Naive thymus-derived CD4-positive, alpha-beta T cell (primary cell): ENCODE measurements at places on chromosomes 1 and 21. TPM values are rescaled to one million over a fixed set of nuclear protein-coding genes. Genes with fewer than 3 reads are reported as not detected.
A peak's percentile ranks its signal among the peaks of the same experiment; 100 is the strongest.

C1orf52 gene
- 41.6 TPM for total RNA-seq

MYOC gene
- total RNA-seq, result not detected

C1QA gene
- total RNA-seq, result 3.5 TPM

DNA sequence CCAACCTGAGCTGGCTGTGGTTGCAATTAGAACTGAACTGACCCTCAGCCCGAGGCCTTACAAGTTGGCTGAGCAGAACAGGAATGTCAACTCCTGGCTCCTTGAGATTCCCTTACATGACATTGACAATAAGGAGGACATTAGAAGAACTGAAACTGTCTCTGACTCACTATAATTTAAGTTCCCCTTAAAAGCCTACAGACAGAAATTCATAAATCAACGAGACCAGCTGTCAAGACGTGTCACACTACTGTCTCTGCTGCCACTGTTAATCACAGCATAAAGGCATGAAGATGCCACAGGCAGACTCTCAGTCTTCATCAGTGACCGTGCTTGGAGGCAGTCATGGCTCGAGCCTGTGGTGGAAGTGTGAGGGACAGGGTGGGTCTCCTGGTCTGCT lies 168.8 kb downstream of the GABPA start:
- no peak overlapping the region for H3K4me3 ChIP-seq
- no peaks in the 10 kb centered on the region for H3K4me1 ChIP-seq
- H3K27me3 ChIP-seq, result no peaks in the 10 kb centered on the region
- H3K27ac ChIP-seq, result no peak overlapping the region
- DNase-seq, result no peak

GRCh38 chr1:183685112-183685713 lies 32.1 kb upstream of the APOBEC4 start:
- no peak overlapping the region for H3K4me3 ChIP-seq
- DNase-seq, result no peak
- no peak overlapping the region for H3K27ac ChIP-seq
- no peaks in the 10 kb centered on the region for H3K4me1 ChIP-seq

GRCh38 chr21:33490991-33491372 lies 534 bp downstream of the DNAJC28 start:
- H3K27ac ChIP-seq, result peak overlapping the region; percentile 74
- DNase-seq, result no peak
- no peaks in the 10 kb centered on the region for H3K27me3 ChIP-seq
- H3K4me1 ChIP-seq, result no peaks in the 10 kb centered on the region
- peak overlapping the region; percentile 93 for H3K4me3 ChIP-seq
- peaks cover 3% of the 10 kb centered on the region for H3K36me3 ChIP-seq

GRCh38 chr1:154961207-154962155 lies at the start of gene PYGO2:
TSS of gene PYGO2 (minus strand) at chr1:154961782. CDS start at chr1:154961576, 206 bp downstream.
- peak within 1 kb of the TSS; percentile 96 for H3K27ac ChIP-seq
- peak; percentile 84 for DNase-seq
- H3K36me3 ChIP-seq, result peaks cover 6% of the 10 kb centered on the region
- H3K4me3 ChIP-seq, result peak within 1 kb of the TSS; percentile 54
- peaks cover 20% of the 10 kb centered on the region for H3K4me1 ChIP-seq

DNA sequence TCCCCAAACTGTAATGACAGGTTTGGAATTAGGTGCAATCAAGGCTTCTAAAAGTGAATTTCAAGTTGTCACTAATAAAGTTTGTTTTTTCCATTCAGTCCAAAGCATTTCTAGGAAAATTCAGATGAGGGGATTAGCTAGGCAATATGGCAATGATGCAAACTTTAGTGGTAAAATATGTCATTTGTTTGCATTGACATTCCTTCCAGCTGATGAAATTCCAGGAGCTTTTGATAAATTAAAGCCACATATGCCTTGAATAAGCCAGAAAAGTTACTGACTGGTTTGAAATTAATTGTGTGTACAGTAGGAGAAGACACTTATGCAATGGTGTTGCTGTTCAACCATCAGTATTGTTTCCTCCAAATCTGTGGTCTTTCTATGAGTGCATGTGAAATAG lies 57.8 kb downstream of the MROH9 start:
- no peak overlapping the region for H3K4me3 ChIP-seq
- no peak for DNase-seq
- H3K27ac ChIP-seq, result no peak overlapping the region
- H3K27me3 ChIP-seq, result no peaks in the 10 kb centered on the region
- no peaks in the 10 kb centered on the region for H3K4me1 ChIP-seq
- no peaks in the 10 kb centered on the region for H3K36me3 ChIP-seq

DNA sequence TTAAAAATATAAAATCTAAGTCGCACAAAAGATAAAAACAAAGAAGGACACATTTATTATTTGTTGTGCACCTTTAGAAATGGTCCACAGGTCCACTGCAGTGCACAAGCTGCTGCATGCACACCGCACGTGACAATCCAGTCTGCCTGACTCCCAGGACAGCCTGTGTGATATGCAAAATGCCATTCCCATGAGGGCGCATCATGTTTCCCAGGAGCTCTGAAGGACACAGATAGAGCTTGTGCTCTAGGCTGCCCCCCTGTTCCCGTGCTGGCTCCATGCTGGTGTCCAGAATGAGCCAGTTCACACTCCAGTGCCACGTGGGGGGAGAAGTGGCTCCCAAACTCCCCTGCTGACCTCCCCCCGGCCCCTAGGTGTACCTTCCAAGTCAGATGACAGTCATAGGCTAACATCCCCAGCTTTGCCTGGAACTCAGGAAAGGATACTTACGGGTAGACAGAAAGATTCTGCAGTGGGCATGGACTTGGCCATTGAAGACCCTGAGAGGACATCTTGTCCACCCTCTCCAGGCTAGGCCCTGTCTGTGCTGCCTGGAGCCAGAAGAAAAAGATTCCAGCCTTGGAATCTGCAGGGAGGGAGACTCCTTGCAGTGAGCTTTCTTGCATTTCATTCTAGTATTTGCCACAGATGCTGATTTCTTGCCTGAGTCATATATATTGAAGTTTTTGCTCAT lies 26.3 kb downstream of the RAB7B start:
- no peaks in the 10 kb centered on the region for H3K27me3 ChIP-seq
- DNase-seq, result no peak
- no peak overlapping the region for H3K27ac ChIP-seq
- no peaks in the 10 kb centered on the region for H3K36me3 ChIP-seq
- H3K4me3 ChIP-seq, result no peak overlapping the region
